DMS53 (cell line): ENCODE measurements at places on chromosomes 5 and 9.

GRCh38 chr9:87422999-87423398 is 74.7 kb upstream of the DAPK1 start:
- peak; percentile 49 for DNase-seq

GRCh38 chr5:77175231-77175630 is 35.2 kb upstream of the PDE8B start:
- DNase-seq: no peak

DNA sequence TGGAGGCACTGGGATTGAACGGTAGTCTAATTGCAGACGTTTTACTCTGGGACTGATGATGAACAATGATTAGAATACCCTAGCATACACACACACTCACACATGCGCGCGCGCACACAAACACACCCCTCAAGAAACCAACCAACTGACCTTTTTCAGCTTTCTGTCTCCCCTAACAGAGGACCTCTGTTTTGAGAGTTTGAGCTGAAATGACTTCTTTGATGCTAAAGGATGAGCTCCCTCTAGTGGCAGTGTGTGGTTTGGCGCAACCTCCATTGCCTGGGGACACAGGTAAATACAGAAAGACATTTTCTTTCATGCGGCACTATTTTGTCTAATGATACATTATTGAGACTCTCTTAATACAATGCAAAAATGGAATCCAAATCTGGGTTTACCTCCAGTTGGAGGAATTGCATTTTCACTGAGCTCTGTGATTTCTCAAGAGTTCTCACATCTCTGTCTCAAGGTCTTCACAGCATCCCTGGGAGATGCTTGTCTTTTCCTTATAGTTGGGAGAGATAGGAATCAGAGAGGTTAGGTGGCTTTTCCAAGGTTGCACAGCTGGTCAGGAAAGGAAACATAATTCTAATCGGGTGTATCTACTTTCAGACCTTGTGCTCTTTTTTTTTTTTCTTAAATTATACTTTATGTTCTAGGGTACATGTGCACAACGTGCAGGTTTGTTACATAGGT is 187.5 kb downstream of the TMEM38B start:
- DNase-seq: peak; percentile 80

- no peak for DNase-seq
These were observed 16.4 kb upstream of the RPS14 start for GRCh38 chr5:150465927-150466326.

GRCh38 chr9:107815782-107816560 is 326.4 kb upstream of the KLF4 start:
- no peak for DNase-seq

DNA sequence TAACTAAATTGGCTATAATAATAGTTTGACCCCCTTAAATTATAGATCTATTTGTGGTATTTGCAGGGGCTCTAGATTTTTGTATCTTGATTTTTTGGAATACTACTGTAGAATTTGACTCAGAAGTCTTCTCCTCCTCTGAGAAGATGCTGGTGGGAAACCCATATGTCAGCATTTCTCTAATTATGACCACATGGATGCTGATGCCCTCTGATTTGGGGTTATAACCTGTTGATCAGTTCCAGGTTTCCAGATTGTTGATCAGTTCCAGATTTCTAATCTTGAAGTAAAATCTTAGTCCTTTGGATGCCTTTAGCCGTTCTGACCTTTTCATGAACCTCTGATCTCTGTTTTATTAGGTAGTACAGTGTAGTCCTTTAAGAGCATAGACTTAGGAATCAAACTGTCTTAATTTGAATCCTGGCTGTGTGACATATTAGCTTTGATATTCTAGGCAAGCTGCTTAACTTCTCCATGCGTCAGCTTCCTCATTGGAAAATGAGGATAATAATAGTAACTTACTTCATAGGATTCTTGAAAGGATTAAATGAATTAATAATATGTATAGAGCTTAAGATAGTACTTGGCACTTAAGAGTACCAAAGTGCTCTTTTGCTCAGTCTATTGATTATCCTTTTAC is 8.1 kb downstream of the FSD1L start:
- DNase-seq: no peak

GRCh38 chr5:153523831-153524230 is 33.4 kb downstream of the GRIA1 start:
- no peak for DNase-seq

- DNase-seq: no peak
These were observed 1.6 kb upstream of the DNAH5 start for GRCh38 chr5:13946111-13946510.

DNA sequence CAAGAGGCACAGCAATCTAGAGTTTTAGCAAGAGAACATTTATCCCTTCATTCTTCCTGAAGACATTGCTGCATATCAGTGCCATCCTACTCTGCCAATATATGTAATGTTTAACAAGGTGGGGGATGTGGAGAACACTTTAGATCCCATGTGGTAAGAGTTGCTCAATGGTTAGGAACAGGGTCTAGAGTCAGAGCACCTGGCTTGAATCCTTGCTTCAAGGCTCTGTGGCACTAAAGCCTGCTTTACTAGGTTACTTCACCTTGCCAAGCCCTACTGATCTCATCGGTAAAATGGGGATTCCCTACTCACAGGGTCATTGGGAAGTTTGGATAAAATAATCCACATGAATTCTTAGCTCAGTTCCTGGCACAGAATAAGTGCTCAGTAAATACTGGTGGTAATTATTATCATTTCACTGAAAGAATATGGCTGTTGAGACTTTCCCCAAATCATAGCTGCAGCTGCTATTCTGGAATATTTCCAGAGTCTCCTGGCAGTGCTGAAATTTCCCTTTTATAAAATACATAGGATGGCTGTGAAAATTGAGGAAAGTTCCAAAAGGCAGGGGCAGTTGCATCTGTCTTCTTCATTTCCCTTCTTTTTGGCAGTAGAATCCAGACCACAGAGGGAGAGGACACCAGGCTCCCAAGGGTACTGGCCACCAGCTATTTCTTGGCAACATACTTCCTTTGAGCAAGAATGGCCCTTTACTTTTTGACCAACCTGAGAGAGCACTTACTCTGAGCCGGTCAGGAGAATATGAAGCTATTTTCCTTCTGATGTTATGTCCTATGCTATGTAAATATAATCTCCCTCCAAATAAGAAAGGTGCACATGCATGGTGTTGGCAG is 142.8 kb downstream of the PALM2AKAP2 start:
- DNase-seq: peak; percentile 8

DNA sequence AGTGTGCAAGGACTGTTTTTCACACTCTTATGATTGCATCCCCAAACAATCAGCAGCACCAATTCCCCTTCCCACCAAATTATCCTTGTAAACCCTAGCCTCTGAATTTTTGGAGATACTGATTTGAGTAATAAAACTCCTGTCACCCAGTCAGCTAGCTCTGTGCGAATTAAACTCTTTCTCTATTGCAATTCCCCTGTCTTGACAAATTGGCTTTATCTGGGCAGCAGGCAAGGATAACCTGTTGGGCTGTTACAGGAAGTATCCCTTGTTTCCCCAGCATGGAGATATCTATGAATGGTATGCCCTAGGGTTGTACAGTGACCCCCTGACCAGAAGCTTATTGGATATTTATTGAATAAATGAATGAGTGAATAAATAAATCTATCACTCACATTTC is 80.8 kb downstream of the PTCD2 start:
- DNase-seq: no peak

DNA sequence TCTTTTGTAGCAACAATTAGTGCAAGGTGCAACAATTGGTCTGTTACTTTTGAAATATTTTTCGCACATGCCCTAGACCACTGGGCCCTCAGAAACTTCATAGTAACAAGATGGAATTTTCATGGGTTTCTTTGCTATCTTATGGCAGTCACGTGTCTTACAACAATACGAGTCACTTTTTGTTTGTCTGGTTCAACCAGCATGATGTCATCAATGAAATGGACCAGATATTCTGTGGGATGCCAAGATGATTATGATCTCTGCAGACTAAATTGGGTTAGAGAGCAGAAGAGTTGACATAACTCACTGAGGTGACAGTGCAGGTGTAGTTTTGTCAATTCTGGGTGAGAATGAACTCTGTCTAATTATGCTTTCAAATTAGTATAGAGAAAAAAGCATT is 239.6 kb upstream of the RIOK2 start:
- DNase-seq: peak; percentile 14

DNA sequence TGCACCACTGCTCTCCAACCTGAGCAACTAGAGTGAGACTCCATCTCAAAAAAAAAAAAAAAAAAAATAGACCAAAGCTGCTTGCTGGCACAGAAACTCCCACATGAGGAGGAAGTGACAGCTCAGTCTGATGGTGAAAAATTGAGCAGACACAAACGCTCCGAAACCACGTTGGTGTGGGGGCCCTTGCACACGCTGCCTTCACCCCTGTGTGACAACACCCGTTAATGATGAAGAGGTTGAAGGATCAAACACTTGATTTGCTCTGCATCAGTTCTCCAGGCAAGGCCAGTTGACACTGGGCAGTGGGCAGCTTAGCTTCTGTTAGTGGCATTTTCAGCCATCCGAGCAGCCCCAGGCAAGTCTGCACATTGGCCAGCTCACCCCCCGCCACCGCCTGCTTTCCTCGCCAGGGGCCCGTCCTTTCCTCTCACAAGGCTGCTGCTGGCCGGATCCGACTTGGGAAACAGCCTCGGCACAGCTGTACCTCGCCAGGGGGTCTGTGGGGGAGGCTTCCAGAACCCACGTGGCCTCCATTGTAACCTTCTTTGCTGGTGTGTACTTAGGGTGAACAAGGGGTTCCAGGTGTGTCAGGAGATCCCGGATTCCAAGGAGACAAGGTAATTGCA is 79.8 kb downstream of the COL27A1 start:
- no peak for DNase-seq

DNA sequence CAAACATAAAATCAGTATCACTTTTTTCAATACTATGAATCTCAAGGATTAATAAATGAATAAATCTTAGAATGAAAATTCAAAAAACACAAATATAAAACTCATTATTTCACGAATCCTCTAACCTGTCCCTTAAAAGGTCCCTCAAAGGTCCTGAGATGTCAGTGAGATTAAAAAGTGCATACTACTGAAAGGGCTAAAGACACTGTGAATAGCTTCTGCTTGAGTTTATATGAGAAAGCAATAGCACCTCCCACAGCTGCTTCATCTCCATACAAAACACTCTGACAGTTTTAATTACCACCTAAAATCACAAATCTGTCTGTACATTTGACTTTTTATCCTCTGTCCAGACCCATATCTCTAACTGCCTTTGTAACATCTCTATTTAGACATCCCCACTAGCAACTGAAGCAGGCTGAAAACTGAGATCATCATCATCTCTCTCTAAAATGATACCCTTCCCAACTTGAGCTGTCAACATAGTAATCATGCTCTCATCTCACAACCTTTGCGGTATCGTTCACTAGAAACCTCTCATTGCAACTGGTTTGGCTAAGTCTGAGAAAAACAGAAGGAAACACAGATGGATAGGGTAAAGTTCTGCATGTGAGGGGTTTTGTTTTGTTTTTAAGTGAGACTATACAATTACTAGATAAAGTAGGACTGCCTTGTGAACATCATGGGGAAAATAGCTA is 56.3 kb downstream of the TBCA start:
- no peak for DNase-seq

- peak; percentile 74 for DNase-seq
These were observed 112.5 kb downstream of the FAM174A start for GRCh38 chr5:100647461-100648230.
